ENCODE measurements at places on chromosomes 6 and 20.

- no peak for DNase-seq
Measured at GRCh38 chr6:56693246-56693607, 50.5 kb upstream of the DST start.

DNA sequence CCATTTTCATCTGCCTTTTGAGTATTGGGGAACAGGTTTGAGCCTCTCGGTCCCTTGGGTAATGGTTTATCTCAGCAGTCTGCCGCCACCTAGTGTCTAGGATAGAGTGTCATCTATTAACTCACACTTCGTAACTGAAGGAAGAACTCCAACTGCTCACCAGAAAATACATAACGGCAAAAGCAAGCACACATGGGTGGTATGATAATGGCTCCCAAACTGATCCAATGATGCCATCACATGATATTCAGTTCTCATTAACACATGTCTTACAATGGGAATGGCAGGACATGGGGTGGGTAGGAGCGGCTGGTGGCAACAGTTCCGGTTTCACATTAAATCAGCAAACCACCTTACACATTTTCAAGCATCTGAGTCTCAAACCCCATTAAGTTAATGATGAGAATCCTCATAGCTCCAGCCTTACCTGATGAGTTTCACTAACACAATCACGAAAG, 110.7 kb upstream of the PHACTR1 start:
- DNase-seq, result no peak

GRCh38 chr6:5936631-5937030, 70.1 kb downstream of the NRN1 start:
- DNase-seq, result no peak

GRCh38 chr6:1654054-1654453, 44.3 kb downstream of the FOXC1 start:
- no peak for DNase-seq

GRCh38 chr6:40395698-40396076, 191.5 kb downstream of the LRFN2 start:
- no peak for DNase-seq

All from activated T-cell treated with anti-CD3 and anti-CD28 coated beads, Interleukin-2, amount 50 U/mL, for 24 hours (primary cell).